ENCODE measurements at places on chromosomes 13 and 19.

DNA sequence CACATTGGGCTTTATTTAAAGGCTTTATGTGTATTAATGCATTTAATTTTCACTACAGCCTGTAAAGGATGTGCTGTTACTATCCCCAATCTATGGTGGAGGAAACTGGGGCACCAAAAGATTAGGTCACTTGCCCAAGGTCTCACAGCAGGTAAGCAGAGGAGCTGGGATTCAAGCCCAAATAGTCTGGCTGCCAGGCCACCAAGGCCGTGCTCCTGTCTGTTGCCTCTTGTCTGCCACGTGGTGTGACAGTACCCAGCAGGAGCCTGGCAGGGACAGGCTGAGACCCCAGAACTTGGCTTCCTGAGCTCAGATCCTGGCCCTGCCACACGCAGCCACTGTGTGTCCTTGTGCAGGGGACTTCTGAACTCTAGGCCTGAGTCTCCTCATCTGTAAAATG is 4.5 kb downstream of the NTN5 start:
- DNase-seq = no peak

- DNase-seq = no peak
Measured at GRCh38 chr19:57010541-57010940, 109.2 kb upstream of the USP29 start.

DNA sequence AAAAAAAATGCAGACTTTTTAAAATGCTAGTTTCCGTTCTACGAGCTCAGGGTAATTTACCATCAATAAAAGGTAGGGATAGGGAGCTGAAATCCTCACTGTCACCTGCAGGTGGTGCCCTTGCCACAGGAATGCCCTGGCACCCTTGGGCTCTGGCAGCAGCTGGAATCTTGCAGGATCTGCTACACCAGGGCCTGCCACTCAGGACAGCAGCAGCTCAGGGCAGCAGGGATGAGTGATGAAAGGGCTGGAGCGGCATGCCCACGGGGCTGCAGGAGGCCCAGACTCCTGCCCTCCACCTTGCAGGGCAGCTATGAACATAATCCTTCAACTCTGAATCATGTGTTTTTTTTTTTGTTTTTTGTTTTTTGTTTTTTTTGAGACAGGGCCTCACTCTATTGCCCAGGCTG is 54.0 kb downstream of the GNG7 start:
- DNase-seq = peak; percentile 78

DNA sequence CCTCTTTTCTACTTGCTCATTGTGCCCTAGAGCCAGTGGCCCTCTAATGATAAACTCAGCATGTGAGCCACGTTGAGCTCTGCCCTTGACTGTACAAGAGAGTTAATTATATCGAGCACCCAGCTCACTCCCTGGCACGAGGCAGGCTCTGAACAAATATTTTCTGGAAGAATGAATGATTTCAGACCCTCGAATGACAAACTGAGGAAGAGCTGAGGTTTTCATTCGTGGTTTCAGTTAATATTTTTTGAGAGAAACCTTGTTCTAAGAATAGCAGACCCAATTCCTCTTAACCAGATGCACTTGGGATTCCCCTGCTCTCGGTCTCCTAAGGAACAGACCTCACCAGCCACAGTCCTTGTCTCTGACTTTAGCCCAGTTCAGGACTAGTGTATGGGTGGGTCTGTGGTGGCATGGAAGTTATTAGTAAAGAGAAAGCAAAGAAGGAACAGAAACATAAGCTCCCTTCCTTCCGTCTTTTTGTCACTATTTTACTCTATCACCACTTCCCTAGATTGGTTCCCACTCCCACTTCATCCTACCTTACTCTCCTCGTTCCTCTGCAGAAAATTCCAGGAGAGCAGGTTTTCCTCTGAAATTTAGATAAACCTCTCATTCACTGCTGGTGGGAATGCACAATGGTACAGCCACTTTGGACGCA is 22.1 kb upstream of the WDFY2 start:
- DNase-seq = no peak

DNA sequence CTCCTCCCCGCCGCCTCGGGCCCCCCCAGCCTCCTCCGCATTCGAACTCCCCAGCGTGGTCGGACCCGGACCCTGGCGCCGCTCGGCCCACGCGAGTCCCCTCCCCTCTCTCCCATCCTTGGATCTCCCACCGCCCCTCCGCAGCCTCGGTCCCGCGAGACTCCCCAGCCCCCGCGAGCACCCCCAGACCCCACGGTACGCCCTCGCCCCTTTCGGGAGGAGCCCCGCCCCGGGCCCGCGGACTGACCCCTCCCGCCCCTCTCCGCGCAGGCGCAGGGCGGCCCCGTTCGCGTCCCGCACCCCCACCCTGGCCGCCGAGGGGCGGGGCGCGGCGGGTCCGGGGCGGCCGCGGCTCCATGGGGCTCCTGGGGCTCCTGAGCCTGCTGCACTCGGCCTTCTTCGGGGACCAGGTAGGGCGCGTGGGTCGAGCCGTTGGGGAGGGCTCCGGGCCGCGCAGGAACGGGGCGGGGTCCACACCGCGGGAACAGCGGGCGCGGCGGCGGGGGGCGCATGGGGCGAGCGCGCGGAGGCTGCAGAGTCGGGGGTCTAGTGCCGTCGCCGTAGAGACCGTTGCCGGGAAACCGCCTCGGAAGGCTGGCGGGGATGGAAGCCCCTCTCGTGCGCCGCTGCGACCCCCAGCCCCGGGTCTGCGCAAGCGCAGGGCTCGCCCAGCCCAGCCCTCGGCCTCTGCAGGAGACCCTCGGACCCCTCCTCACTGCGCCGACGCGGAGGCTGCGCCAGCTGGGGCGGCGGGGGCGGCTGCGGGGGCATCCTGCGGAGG is 3.8 kb upstream of the APC2 start:
- DNase-seq = no peak

- no peak for DNase-seq
Measured at GRCh38 chr13:106296723-106297122, 238.7 kb downstream of the EFNB2 start.

Measured in activated CD4-positive, alpha-beta T cell treated with anti-CD3 and anti-CD28 coated beads, Interleukin-2, amount 10 ng/mL, durations not matched to agents 7 days and 5 days (primary cell).